ENCODE measurements at places on chromosomes 2 and 18.

DNA sequence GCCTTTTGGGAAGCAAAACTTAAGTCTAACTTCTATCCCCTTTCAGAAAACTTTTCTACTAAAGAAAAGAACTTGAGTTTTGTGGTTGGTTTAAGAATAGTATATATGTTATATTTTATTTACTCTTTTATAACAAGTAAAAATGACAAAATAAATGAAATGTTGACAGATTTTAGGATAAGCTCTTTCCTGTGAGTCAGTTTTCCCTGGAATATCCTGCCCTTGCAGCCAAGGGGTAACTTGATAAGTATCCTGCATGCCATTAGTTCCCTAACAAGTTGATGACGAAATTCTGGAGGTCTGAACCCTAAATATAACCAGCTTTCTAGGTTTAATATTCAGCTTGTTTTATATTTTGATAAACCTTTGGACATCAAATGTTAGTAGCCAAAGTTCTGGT is 7.3 kb upstream of the HTR2B start:
- DNase-seq: no peak

DNA sequence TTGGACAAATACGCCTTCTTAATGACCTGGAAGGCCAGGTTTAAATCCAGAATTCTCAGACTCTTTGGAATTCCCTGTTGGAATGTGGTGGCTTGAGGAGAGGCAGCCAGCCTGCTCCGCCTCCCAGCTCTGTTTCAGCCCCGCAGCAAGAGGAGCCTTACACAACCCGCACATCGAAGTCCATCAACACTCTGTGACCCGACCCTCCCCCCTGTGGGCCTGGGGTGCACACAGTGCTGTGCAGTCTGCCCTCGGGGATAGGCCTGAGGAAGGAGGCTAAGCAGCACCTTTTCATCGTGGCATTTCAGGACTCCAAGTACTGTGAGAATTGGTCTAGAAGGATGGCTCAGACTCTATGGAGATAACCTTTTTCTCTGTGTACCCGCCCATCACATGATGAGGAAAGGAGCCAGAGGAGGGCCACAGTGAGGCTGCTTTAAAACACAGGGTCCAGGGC is 73.7 kb downstream of the GREB1L start:
- DNase-seq: no peak

- DNase-seq: peak; percentile 40
Observed at GRCh38 chr2:208025037-208025813, at the start of gene PLEKHM3. Gene PLEKHM3, minus strand, starts transcription at chr2:208025527. Its CDS starts 23,888 bp downstream, at chr2:208001639.

DNA sequence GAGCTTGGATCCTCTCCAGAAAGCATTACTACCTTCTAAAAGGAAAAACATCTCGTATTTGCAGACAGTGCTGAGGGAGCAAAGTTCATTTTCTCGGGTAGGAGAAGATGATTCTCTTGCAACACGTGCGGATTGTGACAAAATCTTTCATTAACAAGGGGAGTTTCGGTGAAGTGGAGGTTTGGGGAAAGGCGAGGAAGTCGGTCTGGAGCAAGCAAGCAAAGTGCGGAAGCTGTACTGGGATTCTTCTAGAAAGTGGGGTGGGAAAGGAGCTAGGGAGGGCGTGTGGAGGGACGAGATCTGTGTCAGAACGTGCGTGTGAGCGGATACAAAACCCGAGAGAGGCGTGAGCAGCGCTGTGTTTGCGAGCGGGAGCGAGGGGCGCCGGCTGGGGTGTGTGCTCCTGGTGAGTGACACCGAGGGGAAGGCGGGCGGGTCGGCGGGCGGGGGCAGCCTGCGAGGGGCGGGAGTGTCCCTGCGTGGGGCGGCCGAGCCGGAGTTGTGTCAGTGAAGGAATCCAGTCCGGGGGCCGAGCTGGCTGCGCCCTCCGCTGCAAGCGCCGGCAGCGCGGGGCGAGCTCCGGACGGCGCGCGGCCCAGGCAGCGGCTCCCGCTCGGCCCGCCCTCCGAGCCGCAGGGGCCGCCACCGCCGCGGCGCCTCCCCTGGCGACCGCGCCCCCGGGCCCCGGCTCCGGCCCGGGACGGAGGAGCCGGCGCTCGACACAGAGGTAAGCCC is at the start of gene SPATS2L:
Gene SPATS2L, plus strand, starts transcription at position 498 of the 735 bp plus-strand sequence. CDS start 82,552 bp downstream, outside the sequence.
- no peak for DNase-seq

DNA sequence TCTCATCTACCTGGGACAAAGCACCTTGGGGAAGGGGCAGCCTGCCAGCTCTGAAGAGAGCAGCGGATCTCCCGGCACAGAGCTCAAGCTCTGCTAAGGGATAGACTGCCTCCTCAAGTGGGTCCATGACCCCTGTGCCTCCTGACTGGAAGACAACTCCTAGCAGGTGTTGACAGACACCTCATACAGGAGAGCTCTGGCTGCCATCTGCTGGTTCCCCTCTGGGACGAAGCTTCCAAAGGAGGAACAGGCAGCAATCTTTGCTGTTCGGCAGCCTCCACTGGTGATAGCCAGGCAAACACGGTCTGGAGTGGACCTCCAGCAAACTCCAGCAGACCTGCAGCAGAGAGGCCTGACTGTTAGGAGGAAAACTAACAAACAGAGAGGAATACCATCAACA is 549.9 kb upstream of the LRATD1 start:
- no peak for DNase-seq

GRCh38 chr2:67840460-67841068 is 222.2 kb downstream of the C1D start:
- peak; percentile 27 for DNase-seq

GRCh38 chr18:26471826-26472225 is 76.5 kb downstream of the KCTD1 start:
- no peak for DNase-seq

DNA sequence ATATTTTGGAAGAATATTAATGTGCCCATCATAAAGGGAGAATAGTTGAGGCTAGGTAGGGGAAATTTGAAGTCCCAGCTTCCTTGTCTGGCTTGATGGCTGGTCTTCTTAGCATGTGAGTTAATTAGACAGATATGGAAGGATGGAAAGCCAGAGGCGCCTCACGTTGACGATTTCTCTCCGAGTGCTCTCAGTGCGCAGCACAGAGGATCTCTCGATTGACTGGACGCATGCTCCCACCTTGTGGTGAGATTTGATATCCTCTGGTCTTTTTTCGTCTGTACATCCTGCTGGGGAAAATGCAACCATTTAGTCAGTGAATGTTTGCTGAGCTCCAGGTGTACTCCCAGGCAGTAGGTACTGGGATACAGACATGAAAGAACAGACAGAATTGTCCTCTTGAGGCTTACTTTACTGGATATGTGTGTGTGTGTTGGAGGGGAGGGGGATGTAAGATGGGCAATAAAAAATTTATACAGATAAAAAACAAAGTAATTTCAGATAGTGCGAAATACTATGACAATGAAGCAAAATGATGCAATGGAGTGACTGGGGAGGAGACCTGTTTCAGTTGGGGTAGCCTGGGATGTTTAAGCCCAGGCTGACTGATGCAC is 66.9 kb upstream of the ZNG1B start:
- DNase-seq: no peak

DNA sequence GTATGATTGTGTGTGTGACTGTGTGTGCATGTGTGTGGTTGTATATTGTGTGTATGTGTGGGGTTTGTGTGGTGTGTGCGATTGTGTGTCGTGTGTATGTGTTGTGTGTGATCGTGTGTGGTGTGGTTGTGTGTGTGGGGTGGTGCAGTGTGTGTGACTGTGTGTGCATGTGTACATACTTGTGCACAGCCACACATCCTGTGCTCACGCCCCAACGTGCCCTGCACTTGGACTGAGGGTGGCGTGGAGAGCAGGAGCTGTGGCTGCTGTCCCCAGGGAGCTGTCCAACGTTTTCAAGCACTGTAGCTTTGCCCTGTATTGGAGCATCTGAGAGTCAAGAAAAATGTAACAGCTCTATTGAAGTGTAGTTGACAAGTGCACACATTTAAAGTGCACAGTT is 243.2 kb upstream of the HDAC4 start:
- DNase-seq: no peak

GRCh38 chr2:236133410-236134012 is 34.7 kb downstream of the GBX2 start:
- no peak for DNase-seq

Data from NCI-H2107 (cell line).